SHP77 treated with DMSO at 0.1 percent for 48 hours (cell line): ENCODE measurements at places on chromosomes 7 and 10.

DNA sequence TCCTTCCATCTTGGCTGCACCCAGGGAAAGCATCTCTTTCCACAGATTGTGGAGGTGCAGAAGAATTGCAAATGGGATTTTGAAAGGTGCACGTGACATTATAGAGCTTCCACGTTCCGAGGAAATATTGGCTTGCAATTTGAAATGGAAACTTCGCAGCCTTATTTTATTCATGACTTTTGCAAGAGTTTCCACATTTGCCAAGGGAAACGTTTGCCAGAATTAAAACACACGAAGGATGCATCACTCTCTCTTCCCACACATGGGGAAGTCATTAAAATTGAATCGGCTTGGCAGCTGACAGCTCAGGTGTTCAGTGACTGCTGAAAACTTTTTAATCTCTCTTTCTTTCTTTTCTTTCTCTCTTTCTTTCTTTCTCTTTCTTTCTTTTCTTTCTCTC, 475.4 kb upstream of the IGFBP3 start:
- no peak for DNase-seq

DNA sequence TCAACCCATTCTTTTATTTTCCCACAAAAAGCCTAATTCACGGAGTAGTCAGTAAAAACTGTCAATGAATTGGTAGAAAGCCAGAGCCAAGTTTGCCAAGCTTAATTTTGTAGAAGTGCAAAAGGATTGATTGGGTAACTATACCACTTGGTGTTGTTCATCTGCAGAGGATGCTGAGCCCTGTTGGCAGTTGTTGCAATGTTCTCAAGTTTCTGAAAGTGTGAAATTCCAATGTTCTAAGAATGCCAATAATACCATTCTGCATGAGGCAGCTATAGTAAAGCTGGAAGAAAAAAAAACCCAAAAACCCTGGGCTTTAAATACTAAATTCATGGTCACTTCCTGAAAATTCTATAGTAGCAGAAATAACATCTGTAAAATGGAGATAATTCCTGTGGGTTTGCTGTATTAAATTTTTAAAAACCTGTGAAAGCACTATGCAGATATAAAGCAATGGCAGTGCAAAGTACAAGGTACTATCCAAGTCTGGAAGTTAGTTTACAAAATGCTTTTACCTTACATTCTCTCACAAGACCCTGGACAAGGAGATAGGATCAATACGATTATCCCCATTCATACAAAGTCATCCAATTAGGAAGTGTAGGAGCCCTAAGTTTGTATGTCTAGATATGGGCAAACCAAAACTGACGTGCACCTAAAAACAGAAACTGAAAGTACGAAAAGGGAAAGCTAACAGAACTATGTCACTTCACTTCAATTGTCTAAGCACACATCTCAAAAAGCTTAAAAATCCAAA, 6.0 kb upstream of the PON1 start:
- DNase-seq, result no peak

DNA sequence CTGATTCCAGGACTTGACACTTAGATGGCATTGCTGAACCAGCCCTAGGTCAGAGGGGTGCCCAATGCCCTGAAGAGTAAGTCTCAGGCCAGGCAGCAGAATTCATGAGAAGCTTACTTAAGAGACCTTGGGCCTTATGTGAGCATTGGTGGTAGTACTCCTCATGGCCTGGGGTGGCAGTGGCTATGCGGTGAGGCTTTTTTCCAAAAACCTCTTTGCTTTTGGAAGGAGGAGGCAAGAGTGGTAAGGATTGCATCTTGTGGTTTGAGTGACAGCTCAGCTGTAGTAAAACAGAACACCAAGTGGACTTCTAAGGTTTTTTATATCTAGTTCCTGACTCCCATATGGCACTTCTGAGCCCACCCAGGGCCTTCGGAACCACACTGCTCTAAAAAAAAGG, 459.0 kb upstream of the STEAP1 start:
- no peak for DNase-seq

DNA sequence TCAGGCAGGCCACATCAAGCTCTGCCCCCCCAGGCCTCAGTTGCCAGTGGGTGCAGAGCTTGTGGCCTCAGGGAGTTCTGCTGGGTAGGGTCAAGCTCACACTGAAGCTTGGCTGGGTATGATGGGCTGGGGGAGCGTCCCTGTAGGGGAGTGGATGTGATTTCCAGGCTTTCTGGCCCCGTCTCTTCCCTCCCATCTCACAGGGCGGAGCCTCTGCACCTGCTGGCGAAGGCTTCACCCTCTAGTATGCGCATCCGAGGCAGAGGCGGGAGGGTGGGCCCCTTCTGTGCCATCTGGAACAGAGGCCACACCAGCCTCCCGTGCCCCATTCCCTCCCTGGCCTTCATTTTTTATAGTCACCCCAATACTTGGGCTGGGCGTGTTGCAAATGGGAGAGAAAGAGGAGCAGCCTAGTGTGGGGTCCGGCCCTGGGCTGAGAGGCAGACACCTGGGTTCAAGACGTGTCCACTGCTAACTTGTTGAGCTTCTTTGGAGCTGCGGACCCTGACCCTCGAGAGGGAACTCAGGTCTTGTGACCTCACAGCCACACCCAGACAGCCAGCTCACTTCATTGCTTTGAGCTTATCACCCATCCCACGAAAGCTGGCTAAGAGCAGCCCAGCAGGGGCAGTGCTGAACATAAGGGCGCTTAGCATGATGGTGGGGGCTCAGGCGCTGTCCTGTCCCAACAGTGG, 2.3 kb downstream of the AQP1 start:
- no peak for DNase-seq

DNA sequence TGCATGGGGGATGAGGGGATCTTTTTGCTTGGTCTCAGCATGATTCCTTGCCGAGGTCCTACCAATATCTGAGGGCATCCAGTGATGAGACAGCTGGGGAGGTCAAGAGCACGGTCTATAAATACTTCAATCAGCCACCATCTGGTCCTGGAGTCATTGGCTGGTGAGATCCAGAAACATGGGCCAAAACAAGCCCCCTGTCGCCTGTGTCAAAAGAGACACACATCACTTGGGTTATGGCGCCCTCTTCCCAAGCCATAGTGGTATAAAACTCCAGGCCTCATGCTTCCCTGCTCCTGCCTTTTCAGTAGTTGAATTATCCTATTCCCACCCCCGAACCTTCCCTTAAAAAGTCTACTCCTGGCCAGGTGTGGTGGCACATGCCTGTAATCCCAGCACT, 60.9 kb downstream of the SLC35B4 start:
- DNase-seq, result no peak

DNA sequence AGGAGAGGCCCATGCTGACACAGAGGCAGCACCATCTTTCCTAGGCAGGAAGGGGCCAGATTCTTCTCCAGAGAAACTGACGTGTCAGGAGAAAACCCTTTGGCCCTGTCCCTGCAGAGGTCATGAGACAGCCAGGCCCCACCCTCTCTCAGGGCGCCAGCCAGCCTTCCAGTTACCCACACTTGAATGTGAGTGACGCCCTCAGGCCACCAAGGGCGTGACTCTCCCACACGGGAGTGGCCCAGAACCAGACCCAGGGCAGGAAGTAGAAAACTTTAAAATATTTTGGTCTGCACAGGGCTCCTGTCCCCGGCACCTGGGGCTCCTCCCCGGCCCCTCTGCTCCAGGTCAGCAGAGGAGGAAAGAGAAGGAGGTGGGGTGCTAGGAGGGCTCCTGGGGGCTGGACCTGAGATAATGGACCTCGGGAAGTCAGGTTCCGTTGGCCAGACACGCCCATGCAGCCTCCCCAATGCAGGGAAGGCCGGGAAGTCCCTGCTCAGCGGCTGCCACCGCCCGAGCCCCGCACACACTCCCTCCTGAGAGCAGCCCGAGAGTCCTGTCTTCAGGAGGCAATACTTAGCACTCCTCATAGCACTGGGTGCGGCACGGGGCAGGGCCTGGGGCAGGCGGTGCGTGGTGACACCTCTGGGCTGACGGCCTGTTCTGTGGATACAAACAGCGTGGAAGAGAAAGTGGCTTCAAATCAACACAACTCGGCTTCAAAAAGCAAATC, 67.0 kb upstream of the CFAP46 start:
- no peak for DNase-seq

- DNase-seq, result no peak
Observed at GRCh38 chr7:71538210-71538609, 406.3 kb downstream of the GALNT17 start.

DNA sequence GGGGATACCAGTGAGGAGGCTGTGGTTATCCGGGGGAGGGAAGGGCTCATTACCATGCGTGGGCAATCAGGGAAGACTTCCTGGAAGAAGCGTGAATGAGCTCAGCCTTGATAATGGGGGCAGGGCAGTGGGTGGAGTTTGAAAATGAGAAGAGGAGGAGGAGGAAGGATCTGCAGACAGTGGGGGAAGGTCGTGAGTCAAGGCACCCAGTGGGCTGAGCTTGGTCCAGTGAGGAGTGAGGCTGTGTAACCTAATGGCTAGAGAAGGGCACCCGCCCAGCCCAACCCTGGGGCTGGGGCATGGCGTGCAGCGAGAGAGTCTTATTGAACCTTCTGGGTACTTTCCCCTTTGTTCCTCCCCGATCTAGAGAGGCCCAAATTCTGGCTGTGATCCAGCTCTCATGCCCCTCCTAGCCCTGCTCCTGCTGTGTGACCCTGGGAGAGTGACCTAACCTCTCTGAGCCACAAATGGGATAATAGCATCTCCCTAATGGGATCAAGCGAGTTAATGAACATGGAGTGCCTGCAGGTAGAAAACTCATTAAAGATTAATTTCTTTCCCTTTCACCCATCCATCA, 31.5 kb downstream of the CLIP2 start:
- DNase-seq, result no peak

DNA sequence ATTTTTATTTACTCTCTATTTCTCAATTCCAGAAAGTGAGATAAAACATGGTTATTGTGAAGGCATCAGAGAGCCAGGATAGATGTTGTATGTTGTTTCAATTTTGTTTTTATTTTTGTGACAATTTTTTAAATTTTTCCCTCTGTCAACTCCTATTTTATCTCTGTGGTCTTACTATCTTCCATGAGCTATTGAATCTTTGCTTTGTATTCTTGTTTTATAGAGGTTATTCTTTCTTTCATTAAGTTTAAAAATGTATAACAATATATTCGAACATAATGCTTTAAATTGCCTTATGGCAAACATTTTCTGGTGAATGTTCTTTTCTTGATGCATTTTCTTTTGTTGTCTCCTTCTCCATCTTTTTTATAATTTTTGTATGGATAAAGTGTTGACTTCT, 78.4 kb downstream of the POU6F2 start:
- no peak for DNase-seq

DNA sequence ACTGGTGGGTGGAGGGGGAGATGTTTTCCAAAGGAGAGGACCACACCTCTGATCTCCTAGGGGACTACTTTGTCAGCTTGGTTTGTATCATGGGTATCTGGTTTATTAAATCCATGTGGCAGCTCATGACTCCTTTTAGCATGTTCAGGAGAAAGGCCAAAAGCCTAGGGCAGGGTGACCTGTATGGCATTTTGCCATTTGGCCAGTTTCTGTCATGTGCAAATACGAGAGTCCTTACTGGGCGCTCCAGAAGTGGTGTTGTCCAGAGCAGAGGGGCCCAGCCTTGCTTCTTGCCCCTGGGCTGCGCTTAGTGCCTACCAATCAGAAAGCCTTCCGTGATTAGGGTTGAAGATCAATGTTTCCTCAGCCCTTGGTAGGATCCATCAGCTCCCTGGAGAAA, 31.0 kb downstream of the ADRA2A start:
- DNase-seq, result no peak

DNA sequence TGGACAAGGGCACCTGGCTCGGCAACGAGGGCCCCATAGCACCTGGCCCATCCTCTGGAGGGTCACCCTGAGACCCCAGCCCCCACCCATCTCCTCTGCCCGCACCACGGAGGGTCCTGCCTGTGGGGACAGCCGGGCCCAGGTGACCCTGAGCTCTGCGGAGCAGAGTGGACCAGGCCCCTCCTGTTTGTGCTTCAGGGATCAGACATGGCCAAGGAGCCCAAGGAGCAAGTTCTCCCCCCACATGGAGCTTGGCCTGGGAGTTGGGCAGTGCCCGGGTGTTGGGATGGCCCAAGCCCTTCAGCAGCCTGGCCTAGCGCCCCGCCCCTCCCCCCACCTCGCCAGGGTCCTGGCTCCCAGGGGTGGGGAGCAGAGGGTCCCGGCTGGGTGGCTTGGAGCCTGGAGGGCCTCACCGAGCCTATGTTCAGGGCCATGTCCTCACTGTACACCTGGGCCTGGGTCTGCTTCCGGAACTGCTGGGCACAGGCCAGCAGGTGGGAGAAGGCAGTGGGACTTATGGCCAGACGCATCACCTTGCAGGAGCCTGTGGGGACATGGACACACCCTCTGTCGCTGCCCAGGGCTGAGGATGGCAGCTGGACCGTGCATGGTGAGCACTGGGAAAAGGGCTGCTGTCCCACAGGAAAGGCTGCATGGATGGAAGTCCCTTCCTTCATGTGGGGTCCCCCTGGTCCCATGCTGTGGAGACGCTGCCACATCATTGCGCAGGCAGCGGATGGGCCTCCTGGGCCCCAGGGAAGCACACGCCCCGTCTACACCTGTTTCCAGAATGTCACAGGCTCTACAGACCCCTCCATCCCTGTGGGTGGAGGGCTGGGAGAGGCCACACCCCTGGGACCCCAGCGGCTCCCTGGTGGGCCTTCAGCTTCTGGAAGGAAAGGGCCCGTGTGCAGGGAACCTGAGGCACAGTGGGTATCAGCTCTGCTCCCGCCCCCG, 49.2 kb upstream of the NKX6-2 start:
- no peak for DNase-seq

DNA sequence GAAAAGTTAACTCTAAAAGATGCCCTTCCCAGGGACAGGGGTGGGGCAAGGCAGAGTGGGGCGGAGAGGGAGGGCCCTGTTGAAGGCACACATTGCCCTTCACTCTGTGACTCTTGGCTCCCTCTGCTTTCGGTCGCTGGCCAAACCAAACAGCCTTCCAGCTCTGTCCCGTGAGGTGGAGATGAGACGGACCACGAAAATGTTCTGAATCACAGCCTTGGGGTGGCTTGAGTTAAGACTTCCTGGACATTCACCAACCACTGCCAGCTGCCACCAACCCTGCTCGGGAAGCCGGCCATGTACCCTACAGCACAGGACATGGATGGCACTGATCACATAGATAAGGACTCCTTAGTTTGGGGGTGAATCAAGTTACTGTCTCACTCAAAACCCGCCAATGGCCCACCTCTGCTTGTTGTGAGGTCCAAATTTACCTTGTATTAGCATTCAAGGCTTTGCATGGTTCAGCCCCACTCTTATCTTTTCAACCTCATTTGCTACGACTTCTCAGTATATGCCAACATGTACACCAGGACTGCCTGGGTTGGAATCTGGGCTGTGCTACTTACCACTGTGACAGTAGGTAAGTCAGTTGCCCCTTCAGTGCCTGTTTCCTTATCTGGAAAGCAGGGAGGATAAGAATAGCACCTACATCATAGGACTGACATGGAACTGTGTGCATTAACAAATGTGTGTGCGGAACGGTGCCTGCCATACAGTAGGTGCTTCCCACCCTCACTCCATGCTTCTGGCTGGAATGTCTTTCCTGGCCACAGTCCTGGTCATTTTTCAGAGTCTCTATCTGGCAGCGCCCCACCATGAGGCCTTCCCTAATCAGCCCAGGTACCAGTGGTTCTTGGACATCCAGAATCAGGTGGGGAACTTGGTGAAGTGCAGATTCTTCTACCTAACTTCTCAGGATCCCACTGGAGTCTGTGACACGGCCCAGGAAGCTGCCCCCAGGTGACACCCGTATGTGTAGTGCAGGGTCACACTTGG, 28.0 kb downstream of the ITPRIP start:
- DNase-seq, result no peak

- DNase-seq, result no peak
Observed at GRCh38 chr7:127571741-127572505, 13.5 kb downstream of the GCC1 start.
